ENCODE measurements at places on chromosomes 6 and 20.

GRCh38 chr20:43963233-43963632 is 48.6 kb downstream of the TOX2 start:
- DNase-seq: no peak

- DNase-seq: no peak
Observed at GRCh38 chr20:61763740-61764400, 301.8 kb downstream of the TAF4 start.

- DNase-seq: no peak
Observed at GRCh38 chr6:133704371-133704770, 184.5 kb upstream of the TCF21 start.

DNA sequence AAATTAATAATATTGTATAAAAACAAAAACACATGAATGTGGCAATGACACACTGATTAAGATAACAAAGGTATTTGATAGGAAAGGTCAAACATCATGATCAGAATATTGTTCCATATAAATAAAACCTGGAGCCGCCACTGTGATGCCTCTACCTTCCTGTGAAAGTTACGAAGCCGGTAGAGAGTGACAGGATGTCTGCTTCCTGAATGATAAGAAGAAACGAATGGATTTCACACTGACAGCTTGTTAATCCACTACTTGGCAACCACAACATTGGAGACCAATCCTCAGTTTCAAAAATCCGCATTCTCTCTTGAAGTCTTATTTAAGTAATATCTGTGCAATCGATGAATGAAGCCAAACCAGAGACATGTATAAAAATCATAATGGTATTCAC is 315.1 kb downstream of the HDGFL1 start:
- DNase-seq: no peak

GRCh38 chr20:62165762-62166399 is 16.9 kb upstream of the MTG2 start:
- DNase-seq: no peak

GRCh38 chr6:40490508-40490907 is 96.7 kb downstream of the LRFN2 start:
- DNase-seq: no peak

GRCh38 chr20:1654996-1655395 is 2.6 kb downstream of the SIRPG start:
- no peak for DNase-seq

- no peak for DNase-seq
Observed at GRCh38 chr6:33132081-33132524, 56.3 kb downstream of the HLA-DPB1 start.

DNA sequence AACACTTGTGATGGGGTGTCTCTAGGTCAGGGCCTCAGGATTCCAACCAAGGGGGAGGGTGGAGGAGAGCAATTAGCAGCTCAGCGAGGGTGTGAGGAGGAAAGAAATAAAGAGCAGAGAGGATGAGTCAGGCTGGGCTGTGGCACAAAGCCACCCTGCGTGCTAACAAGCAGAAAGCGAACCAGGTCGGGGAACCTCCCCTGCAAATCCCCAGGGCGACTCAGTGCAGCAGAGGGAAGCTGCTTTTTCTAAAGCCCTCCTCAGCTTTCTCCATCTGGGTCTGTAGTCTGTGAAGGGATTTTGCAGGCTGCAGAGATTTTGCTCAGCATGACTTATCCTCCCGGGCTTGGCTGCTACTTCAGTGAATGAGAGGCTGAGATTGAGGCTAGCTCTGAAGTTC is 6.6 kb upstream of the SPO11 start:
- no peak for DNase-seq

DNA sequence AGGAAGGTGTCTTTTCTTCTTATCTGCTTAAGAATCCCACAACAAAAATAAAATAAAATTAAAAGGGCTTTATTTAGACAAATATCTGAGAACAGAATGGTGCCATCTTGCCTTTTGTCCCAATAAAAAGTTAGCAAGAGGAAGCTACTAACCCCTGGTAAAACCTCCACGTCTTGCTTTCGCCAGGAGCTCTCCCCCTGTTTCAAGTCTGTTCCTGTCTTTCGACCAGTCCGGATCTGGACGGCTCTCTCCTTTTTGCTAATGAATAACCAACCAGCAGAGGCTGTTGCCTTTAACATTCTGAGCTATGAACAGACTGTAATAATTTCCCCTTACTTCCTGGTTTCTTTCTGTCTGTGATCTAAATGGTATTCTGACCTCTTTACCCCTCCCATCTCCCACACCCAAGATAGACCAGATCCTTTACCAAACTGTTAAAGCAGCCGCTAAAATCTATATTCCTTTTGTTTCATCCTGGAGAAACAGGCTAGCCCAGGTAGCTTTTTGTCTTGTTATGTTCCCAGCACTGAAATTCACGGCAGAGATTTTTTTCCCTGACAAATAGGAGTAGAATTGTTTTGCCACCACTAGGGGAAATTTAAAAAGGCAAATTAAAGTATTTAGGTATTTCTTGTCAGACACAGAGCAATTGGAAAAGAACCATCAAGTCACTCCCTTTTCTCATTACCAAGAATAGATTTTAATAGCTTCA is at the start of gene FRK:
FRK (minus strand) TSS at position 320 of the 712 bp plus-strand sequence. CDS start 580 bp downstream, outside the sequence.
- no peak for DNase-seq

GRCh38 chr20:43996240-43996930 is 81.7 kb downstream of the TOX2 start:
- DNase-seq: no peak

DNA sequence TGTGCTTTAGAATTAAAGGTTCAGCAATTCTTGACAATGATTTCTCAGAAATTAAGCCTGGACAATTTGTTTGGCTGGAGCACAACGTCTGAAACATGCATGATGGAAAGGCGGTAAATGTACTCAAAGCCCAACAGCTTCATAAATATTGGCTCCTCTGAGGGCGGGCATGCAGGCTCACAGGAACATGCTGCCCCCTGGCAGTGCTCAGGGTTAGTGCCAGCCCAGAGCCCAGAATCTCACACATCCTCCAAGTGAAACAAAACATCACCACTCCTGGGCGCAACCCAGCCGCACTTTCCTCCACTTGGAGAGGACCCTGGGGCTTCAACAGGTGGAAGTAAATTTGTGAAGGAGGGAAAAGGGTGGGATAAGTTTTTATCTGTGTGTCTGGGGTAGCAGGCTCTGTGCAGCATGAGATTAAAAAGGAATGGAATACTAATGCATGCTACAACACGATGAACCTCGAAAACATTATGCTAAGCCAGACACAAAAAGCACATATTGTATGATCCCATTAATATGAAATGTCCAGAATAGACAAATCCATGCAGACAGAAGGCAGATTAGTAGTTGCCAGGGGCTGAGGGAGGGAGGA is 54.1 kb upstream of the PTPRT start:
- no peak for DNase-seq

DNA sequence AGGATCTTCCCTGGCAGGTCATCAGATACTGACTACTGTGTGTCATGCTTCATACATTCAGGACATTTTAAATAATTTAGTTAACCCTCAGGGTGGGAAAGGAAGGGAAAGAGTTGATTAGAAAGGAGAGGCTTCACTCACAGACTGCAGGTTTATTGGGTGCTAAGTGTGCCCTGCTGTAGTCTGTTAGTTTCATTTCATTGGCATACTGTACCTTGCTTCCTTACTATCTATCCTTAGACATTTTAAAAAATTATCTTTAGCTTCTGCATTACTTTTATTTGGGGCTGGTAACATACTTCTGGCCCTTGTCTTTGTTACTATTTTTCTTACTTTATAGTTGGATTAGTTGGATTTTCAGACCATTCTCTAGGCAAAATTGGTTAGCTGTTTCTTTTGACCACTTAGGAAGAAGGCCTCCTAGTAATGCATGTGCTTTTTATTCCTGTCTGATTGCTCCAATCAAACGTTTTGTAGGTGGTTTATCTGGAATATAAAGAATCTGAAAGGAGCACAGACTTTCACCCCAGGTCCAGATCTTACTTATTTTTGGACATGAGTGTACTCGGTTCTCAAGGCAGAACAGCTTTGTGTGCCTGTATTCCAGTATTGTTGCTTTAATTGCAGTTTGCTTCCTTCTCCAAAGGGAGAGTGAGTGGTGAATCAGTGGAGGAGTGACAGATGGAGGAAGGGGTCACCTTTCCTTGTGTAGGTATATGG is 82.7 kb upstream of the PRDM1 start:
- DNase-seq: no peak

DNA sequence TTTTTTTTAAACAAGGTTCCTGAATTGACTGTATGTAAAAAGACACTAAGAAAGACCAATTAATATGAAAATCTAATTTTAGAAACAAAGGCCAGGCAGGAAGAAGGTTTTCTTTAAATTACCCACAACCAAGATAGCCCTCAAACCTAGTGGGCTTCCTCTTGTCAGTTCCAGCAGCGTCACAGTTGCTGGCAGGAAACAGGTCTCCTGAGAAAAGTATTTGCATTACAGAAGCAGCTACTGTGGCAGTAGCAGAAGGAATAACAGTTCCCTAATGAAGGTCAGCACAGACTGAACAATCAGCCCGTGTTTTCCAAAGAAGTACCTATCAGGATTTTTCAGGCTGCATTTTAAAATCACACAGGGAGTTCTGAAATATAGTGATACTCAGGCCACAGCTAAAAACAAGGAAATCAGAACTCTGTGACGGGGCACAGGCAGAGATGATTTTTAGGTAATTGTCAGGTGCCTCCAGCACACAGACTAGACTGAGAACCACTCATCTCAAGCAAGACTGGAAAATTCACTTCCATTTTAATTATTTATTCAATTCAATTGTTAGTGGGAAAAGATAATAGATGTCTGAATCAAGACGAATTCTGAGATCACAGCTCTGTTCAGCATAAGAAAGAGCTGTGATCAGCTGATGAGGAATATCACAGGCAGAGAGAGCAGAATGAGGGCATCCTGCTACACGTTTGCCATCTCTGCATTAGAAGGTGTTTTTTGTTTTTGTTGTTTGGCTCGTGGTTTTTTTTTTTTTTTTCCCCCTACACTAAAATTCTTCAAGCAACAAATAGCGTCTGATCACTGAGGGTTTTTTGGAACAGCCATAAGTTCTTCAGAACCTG is 230.5 kb upstream of the KHDRBS2 start:
- no peak for DNase-seq

DNA sequence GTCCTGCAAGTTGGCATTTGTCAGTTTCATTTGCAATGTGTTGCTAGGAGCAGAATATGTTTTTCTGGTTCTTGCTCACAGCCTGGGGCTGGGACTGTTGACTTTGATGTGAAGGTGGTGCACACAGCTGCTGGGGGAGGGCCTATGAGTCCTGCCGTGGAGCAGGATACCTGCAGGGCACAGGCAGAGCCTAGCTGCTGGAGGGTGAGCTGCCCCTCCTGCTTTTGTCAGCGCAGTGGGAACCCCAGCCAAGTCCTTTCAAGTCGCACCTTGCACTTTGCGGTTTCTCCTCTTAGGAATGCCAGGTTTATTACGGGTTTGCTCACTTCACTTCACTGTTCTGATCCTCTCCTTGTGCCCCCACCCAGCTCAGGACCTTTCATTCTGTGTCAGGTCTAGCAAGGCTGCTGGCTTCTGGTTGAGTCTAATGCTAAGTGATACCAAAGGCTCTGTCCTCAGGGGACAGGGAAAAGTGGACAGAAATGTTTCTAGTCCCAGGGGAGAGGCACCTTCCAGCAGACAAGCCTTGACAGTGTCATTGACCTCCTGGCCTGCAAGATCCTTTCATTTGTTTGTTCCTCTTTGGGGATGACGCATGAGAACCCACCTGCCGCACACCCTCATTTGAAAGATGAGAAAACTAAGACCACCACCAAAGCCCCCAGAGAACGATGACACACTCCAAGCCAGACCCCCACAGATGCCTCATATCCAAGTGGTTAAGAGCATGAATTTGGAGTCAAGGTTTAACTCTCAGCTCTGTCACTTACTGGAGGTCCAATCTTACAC is 2.7 kb upstream of the SPO11 start:
- DNase-seq: no peak

DNA sequence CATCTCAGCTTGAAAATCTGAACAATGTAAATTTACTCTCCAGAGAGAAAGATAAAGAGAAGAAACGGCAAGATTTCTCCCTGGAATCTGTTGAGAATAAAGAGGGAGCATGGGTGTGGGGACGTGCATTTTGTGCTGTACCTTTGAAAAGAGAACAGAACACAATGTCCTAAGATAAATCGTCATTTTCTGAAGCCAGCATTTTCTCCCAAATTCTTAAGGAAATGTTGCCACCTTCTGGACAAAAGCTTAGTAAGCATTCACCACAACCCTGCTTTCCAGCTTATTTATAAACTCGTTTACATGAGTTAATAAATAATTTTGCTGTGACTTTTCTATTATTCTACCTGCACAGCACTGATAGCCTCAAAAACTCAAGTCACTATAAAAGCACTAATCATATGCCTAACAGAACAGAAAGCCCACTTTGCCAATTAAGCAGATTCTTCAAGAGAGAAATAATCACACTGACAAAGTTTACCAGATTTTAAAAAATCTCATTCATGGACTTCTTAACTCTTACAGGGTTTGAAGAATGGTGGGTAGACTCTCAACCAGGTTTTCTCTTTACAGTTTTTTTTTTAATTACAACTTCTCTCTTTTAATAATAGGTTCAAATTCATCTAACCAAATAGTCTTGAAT is 155.8 kb downstream of the MBOAT1 start:
- no peak for DNase-seq

DNA sequence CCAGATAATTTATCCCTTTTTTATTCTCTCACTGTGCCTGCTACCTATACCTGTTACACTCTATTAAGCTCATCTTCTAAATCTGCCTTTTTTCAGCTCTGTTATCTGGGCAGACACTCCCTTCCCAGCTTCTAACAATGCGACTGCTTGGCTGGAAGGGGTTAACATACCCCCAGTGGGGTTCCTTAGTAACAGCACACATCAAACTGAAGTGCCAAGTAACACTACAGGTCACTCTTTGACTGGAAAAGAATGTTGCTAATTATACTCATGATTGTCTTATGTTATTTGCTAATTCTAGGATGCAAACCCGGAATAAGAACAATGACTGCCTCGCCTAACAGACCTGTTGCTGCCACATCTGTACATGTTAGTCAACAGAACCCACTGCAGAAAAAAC is 203.5 kb downstream of the EPM2A start:
- no peak for DNase-seq

- no peak for DNase-seq
Observed at GRCh38 chr6:134016558-134016814, 35.9 kb downstream of the SLC2A12 start.
